ENCODE measurements at places on chromosomes 5 and 9.
A peak's percentile ranks its signal among the peaks of the same experiment; 100 is the strongest.

GRCh38 chr5:19835442-19835841 is 152.6 kb downstream of the CDH18 start:
- no peak for DNase-seq

DNA sequence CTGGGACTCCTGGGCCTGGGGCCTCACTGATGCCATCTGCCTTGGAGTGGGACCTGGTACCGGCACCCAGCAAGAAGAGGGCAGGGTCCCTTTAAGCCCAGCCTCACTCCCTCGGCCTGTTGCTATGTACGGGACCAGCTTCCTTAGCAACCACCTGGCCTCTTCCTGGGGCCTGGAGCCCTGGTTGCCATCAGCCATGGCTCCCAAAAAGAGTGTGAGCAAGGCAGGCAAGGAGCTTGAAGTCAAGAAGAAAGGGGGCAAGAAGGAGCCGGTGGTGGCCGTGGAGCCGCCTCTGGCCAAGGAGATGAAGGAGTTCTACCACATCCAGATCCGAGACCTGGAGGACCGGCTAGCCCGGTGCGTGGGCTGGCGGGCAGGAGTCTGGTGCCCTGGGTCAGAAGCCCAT is at the start of gene CFAP157:
Gene CFAP157 (plus strand): TSS at position 153 of the 406 bp plus-strand sequence. CDS start 44 bp downstream, at position 197.
- peak; percentile 14 for DNase-seq

- DNase-seq, result no peak
Measured at GRCh38 chr9:111436571-111436970, 47.6 kb downstream of the ECPAS start.

- no peak for DNase-seq
Measured at GRCh38 chr5:103511554-103511885, 51.1 kb downstream of the NUDT12 start.

DNA sequence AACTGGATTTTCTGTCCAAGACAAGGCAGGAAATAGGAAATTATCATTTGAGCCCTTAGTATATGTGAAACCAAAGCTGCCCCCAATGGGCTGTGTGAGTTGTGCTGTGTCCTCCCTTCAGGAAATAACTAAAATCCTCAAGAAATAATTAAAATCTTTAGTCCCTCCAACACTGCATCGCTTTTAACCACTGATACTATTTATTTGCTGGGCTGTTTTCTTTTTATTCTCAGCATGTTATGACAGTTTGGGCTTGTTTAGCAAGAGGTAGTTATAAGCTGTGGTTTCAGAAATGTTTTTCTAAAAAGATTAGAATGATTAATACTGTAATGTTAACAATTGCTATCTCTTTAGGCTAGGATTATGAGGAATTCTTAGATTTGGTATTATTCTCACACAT is 187.0 kb upstream of the KCNN2 start:
- no peak for DNase-seq

GRCh38 chr5:143594902-143595818 is 191.7 kb upstream of the NR3C1 start:
- DNase-seq, result no peak

DNA sequence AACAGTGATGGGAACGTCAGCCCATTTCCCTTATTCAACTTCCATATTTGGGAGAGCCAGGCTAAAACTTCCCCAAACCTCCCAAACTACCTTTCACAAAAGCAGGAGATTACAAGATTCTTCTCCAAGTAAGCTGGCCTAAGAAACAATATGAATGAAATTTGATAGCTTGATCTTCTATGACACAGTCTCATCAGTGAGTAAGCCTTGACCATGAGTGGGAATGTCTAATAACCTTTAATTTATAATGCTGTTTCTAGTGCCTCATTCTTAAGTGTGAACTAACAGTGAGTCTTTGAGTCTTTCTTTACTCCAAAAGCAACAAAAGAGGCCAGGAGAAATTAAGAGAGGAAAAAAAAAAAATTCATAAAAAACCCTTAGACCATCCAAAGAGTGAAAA is 1379.9 kb downstream of the EFNA5 start:
- no peak for DNase-seq

DNA sequence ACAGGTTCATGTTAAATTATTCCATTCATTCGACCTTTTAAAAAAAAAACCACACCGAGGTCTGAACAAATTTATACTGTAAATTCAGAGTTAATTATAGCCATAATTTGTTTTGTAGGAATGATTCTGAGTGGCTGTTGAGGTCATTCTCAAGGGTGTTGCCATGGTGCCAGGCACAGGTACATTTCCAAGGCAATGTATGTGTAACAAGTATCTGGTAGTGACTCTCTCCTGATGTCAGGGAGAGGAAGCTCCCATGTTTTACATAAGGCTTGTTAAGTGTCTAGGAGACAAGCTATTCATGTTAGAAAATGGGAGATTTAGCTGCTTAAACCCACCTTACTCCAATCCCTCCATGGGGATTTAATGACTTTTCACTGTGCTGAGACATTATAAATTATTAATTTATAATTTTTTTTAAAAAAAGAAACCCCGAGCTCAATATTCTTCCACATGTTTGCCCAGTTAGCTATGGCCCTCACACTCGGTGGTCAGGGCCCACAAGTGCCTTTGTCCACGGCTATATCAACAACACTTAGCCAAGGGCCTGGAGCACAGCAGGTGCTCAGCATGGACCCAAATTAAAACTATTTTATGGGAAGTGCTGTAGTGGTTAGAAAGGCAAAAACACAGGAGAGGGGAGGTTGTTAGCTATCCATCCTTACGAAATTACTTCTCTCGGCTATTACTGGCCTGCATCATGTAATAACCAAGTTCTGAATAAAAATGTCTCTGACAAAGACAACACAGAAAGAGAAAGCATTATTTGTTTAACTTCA is 154.6 kb upstream of the GNA14 start:
- DNase-seq, result peak; percentile 59

DNA sequence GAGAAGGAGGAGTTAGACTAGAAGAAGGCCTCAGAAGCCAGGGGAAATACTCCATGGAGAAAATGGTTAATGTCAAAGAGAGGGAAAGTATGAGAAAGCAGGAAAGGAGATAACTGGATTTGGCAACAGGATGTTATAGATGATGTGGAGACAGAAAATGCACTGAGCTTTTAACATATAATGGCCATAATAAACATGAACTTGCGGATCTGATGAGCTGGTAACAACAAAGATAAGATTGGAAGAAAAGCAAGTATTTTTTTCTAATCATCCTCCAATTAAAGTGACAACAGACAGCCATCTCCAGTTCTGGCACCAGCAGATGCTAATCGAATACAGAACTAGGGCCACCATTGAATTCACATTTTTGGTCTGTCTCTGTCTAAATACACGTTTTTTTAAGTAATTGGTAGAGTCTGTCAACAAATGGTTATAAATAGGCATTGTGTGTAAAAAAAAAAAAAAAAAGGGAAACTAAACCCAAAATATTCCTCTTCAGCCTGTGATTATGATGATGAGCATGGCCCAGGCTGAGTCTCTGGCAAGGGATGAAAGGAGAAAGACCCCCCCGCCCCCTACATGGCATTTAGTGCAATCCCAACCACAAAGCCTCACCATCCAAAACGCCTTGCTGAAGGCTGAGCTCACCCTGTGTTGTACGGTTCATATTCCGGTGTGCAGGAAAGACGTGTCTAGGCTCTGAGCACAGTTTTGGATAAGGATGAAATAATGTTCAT is 149.5 kb upstream of the LHFPL2 start:
- no peak for DNase-seq

DNA sequence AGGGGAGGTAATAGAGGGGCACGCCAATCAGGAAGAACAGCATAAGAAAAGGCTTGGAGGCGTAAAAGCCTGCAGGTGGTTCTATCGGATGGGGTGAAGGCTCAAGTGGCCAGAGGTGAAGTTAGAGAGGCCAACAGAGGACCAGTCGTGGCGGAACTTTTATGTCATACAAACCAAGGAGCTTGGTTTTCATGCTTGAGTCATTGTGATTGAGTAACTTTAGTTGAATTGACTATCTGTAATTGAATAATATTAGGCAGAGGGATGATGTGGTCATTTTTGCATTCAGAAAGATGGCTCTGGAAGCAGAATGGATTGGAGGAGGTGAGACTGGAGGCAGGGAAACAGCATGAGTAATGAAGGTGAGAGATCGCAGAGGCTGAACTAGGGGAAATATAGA is 7.2 kb upstream of the SPINK4 start:
- no peak for DNase-seq

- DNase-seq, result no peak
Measured at GRCh38 chr5:2877522-2877921, 126.0 kb upstream of the IRX2 start.

- DNase-seq, result no peak
Measured at GRCh38 chr9:71431931-71432330, 310.5 kb upstream of the TRPM3 start.

GRCh38 chr5:114358329-114358728 is 3.5 kb upstream of the KCNN2 start:
- no peak for DNase-seq

- DNase-seq, result peak; percentile 1
Measured at GRCh38 chr5:129001841-129002526, 36.7 kb downstream of the SLC27A6 start.

DNA sequence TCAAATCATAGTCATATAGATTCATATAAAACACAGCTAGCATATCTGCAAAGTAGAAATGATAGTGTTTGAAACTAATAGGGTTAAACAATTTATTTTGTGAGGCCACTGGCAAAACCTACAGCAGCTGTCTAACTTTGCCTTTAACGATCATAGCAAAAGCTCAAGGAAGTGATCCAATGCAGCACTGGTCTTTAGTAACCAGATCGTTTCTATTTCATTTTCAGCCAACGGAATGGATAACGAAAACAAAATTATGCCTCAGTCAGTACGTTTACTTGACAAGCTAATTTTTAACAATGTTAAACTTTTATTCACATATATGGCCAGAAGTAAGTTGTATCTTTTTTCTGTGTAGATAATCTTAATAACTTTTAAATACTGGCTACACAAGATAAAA is 17.7 kb downstream of the MLLT3 start:
- no peak for DNase-seq

DNA sequence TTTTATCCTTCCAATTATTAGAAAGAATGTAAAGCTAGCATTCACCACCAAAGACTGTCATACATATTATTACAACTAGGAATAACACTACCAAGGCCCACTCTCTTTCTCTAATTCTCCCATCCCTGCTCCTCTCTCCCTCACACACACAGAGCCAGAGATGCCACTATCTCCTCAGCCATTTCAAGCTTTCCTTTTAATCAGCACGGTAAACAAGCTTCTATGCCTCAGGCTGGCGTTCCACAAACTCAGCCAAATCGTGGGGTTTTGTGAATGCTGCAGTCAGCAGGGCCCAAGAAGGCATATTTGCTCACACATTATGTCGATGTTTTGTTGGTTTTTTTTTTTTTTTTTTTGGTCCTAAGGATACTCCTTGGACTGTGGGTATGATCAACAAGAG is 979.9 kb upstream of the DMAC1 start:
- DNase-seq, result peak; percentile 47

GRCh38 chr5:80204808-80205614 is 50.8 kb downstream of the SERINC5 start:
- DNase-seq, result no peak

DNA sequence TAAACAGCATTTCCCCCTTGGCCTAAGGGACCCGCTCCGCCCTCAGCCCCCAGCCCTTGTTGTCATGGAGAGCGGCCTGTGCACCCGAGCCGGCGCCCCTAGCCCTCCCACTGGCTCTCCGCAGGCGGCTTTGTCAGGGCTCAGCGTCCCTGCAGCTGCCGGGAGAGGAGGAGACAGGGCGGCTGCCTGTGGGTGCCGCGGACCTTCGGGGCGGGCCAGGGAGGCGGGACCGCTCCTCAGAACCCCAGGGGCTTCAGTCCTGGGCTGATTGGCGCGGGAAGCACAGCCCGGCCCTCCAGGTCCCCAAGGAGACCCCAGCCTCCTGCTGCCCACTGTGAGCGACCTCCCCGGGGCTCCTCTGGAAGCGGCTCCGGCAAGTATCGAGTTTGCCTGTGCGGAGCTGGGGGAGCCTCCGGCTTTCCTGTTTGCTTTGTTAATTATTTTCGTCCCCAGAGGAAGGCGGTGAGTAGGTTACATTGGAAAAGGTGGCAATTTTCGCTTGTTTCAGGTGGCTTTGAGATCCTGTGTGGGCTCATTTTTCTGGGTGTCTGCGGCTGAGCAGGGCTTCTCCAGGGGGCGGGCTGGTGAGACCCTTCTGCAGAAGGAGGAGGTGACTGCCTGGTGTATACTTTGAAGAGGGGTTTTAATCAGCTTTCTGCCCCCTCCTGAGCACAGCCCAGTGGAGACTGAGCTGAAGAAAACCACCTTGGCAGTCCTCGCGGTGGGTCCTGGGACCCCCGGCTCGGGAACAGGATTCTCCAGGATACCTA is at the start of gene FGD3:
Gene FGD3 (plus strand): TSS at position 256 of the 770 bp plus-strand sequence. CDS start 28,734 bp downstream, outside the sequence.
- peak; percentile 88 for DNase-seq

DNA sequence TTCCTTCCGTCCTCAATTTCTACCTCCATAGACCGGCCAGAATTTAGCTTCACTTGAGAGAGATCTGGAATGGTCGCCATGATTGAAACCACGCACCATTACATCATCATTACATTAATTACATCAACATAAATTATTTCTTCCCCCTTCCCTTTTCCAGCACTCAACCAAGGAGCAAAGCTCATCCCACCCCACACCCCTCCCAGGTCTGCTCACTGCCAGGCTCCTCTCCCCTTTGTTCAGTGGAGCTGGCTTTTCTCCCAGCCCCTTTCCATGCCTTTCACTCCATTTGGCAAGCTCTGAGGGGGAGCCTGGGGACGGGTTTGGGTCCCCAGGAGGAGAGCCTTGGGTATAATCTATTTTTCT is 8.4 kb downstream of the RACK1 start:
- no peak for DNase-seq

- DNase-seq, result no peak
Measured at GRCh38 chr5:96922499-96923244, 13.2 kb upstream of the LNPEP start.

DNA sequence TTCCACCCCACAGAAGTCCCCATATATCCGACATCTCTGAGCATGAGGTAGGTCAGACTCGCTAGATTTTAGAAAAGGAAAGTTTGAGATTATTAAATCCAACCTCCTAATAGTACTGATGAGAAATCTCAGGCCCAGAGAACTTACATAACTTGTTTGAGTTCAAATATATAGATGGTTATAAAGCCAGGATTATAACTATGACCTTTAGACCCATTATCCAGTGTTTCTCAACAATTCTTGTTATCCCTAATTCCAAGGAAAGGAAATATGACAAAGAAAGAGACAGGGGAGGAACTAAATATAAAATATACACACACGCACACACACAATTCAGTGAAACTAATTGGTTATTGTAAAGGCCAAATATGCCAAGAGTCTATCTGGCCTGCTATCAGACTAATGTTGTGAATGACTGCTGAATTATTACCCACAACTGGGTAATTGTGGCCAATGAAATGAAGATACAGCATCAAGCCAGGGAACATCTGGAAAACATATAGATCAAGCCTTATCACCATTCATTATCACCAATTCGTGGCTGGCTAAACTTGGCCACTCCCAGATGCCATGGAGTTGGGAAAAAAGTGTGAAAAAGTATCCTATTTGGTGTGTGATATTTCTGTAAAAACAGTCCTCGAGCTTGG is 248.4 kb downstream of the PRELID2 start:
- DNase-seq, result no peak
